ENCODE measurements at places on chromosomes 1 and 21.

GRCh38 chr1:110062612-110063011, 7.9 kb downstream of the ALX3 start:
- DNase-seq: no peak

DNA sequence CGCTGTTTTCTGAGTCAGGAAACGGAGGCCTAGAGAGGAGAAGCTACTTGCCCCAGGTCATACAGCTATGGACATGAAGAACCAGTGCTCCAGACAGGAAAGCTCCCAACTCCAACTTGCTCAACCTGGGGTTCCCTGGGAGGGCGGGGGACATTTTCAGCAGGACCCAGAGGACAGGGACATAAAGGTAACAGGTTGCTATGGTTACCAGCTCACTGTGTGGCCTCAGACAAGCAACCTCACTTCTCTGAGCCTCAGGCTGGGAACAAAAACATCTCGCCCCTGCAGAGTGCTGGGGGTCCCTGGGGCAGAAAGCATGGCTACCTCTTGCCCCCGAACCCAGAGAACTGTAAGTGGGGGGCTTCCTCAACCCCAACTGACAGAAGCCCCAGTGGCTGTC, 16.1 kb downstream of the FBXO2 start:
- no peak for DNase-seq

DNA sequence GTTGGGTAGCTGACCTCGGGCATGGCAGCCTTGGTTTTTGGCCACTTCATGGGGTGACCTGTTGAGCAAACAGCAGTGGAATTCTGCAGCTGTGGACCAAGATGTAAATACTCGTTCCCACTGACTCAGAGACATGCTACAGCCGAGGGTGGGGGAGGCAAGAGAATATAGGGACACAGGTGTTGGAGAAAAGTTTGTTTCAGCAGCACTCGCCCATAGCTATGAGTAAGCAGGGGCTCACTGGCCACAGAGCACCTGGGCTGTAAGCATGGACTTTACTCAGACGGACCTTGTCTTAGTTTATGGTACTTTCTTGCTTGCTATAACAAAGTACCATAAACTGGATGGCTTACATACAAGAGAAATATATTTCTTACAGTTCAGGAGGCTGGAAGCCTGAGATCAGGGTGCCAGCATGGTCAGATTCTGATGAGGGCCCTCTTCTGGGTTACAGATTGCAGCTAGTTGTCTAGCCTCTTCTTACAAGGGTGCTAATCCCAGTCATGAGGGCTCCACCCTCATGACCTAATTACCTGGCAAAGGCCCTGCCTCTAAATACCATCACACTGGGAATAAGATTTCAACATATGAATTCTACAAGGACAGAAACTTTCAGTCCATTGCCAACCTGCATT, 437.2 kb upstream of the DAB1 start:
- no peak for DNase-seq

GRCh38 chr1:13823126-13823880, 123.3 kb downstream of the PRDM2 start:
- DNase-seq: no peak

DNA sequence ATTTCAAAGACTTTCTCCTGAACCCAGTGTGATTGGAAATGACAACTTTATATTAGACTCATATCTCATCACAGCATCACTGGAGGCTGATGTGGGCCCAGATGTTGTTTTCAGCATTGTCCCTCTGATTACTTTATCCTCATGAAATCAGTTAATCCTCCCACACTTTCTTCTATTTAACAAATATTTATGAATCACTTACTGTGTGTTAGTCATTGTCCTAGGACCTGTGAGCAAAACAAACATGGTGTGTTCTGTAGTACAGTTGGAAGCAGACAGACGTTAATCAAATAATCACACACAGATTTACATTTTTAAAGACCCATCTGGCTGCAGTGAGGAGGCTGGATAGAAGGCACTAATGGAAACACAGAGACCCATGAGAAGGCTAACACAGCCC, 383.7 kb downstream of the PRDM2 start:
- no peak for DNase-seq

- DNase-seq: no peak
These were observed 197.2 kb downstream of the NFIA start for GRCh38 chr1:61279570-61279969.

- no peak for DNase-seq
These were observed 18.8 kb upstream of the ZNF281 start for GRCh38 chr1:200428482-200429205.

DNA sequence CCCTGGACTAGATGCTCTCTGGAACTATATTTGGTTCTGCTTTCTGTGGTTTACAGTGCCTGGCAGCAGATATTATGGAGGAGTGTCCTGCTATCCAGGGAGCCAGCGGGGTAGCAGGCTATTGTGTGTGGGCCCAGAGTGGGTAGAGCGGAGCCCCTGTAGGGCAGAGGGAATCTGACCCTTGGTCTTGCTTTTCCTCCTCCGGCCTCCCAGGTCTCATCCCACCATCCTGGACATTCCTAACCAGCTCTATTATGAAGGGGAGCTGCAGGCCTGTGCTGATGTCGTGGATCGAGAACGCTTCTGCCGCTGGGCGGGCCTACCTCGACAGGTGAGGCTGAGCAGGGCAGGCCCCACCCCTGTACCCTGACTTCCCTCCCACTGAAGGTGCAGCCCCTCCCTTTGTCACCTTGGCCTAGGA, 9.1 kb downstream of the RHOC start:
- DNase-seq: no peak

DNA sequence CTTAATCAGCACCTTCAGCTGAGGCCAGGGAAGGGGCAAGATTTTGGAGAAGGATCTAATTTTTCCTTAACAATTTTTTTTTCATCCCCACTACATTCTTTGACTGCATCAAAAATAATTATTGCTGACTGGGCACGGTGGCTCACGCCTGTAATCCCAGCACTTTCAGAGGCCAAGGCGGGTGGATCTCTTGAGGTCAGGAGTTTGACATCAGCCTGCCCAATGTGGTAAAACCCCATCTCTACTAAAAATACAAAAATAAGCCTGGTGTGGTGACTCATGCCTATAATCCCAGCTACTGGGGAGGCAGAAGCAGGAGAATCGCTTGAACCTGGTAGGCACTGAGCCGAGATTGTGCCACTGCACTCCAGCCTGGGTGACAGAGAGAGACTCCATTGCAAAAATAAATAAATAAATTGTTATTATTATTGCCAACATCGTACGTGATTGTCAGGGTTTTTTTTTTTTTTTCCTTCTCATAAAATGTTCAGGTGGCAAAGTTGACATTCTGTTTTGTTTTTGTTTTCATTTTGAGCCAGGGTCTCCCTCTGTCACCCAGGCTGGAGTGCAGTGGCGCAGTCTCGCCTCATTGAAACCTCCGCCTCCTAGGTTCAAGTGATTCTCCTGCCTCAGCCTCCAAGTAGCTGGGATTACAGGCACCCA, 37.3 kb upstream of the MORC3 start:
- no peak for DNase-seq

GRCh38 chr1:209305221-209305954, 278.1 kb upstream of the CAMK1G start:
- DNase-seq: no peak

- DNase-seq: no peak
These were observed at the start of gene PRKACB for GRCh38 chr1:84143796-84144565. TSS of gene PRKACB (plus strand) at chr1:84144271. CDS start at chr1:84144362, 91 bp downstream.

DNA sequence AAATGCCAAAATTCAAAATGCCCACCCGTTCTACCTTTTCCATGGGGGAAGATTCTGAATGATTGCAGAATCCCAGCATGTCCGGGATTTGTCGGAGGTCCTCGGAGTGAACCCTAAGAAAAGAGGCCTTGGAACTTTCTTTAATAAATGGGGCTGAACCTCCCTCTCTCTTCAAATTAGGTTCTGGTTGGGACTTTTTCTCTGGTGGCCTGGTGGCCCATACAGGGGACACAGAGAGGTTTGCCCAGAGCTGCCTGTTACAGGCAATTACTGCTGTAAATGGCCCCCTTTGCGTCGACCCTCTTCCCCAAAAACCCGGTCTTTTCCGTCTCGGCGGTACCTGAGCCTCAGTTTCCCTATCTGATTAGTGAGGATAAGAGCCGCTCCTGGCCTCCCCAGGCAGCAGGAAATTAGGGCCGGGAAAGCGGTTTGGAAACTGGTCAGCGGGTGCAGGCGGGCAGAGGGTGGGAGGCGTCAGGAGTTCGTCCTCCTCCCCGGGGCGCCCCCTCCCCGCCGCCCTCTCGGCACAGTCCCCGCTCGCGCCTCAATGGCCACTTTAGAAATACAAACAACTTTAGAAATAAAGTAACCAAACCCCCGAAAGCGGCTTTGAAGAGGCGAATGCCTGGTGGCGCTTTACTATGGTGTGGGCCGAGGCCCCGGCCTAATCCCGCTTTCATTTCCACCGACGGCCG, 15.6 kb downstream of the PAX7 start:
- DNase-seq: no peak

- no peak for DNase-seq
These were observed 123.2 kb upstream of the HMCN1 start for GRCh38 chr1:185610954-185611353.

DNA sequence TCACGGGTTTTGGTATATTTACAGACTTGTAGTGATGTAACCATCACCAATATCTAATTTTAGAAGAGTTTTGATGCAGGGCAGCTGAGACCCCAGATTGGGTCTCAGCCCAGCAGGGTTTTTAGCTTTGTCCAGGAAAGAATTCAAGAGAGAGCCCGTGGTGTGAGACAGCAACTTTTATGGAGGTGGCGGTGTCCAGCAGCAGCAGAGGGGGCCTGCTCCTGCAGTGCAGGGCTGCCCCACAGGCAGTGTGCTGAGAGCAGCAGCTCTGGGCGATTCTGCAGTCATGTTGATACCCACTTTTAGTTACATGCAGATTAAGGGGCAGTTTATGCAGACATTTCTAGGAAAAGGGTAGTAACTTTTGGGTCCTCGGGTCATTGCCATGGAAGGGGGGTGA, 1.8 kb upstream of the EPHX1 start:
- DNase-seq: no peak

DNA sequence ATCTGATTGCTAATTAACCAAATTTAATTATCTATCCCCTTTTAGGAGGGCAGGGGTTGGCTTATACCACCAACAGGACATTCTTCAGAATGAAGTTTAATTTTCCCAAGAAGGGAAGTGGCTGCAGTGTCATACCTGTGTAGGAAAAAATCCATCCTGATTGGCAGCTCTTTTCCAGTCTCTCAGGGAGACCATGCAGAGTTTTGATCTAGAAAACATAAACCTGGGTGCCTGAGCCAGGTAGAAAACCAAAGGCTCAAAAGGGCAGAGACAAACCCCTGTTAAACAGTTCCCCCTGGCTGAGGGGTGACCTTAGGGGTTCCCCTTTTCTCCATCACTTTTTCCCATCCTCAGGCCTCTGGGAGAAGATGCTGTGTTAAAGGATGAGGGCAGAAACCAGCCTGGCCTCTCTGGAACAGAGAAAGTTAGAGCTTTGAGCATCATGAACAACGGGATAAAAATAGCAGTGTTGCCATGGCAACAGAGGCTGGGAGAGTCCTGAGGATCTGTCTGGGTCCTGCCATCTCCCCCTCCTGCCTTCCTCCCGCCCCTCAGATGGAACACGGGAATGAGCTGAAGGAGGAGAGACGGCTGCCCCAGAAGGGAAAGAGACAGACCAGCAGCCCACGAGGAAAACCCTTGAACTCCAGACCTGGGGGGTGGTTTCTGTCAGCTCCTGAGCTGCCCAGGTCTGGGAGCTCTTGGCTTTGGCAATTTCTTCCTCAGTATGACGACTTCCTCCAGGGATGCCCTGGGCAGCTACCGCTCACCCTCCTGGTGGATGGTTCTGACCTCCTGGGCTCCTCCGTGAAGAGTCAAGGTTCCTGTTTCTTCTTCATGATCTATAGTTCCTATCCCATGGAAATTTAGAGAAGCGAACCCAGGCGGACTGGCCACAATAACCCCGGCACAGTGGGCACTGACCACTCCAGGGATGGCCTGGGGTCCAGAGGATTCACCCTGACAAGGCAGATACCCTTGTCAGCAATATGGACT, 14.0 kb upstream of the LEMD1 start:
- DNase-seq: no peak

DNA sequence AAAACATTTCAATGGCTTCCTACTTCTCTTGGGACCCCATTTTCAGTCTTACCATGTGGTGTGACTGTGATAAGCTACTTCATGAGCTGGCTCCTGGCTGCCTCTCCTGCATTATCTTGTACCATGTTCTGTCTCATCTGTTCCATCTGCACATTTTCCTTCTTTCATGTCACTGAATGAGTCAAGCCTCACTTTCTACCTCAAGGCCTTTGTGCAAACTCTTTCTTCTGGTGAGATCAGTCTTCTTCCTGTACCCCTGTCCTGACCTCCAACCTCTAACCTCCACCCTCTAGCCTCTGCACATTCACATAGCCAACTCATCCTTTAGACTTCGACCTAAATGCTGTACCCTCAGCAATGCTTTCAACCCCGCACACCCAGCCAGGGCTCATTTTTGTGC, 9.6 kb upstream of the FAM78B start:
- no peak for DNase-seq
